NCI-H460 (cell line): ENCODE measurements at places on chromosomes 1 and 21.
A peak's percentile ranks its signal among the peaks of the same experiment; 100 is the strongest.

GRCh38 chr1:162195567-162195966 is 126.1 kb downstream of the NOS1AP start:
- no peak for DNase-seq

DNA sequence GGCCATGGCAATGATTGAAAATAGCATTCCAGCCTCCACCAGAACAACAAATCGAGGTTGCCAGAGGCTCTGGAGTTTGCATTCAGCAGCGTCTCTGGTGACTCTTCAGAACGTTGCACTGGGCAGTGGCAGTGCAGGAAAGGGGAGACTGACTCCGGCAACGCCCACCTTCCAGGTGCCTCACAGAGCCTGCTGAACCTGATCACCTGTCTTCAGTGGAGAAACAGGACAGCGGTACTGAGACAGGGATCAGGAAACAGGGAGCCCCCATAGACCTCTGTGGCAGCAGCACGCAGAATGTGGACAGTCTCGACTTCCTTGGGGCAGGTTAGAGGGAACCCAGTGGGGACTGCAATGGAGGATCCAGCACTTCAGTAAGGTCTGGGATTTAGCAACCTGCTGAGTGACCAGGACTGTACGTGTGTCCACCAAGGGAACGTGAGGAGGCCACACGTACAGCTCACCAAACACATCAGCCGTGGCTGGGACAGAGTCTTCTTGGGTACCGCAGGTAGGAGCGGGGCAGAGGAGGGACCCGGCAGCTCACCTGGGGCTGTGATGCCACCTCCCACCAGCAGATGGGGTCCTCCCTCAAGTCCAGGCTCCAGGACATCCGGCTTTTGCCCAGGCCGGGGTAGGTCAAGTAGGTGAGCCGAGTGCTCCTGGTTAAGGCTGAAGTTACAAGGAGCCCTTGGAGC is 128.6 kb downstream of the PRDM2 start:
- no peak for DNase-seq

DNA sequence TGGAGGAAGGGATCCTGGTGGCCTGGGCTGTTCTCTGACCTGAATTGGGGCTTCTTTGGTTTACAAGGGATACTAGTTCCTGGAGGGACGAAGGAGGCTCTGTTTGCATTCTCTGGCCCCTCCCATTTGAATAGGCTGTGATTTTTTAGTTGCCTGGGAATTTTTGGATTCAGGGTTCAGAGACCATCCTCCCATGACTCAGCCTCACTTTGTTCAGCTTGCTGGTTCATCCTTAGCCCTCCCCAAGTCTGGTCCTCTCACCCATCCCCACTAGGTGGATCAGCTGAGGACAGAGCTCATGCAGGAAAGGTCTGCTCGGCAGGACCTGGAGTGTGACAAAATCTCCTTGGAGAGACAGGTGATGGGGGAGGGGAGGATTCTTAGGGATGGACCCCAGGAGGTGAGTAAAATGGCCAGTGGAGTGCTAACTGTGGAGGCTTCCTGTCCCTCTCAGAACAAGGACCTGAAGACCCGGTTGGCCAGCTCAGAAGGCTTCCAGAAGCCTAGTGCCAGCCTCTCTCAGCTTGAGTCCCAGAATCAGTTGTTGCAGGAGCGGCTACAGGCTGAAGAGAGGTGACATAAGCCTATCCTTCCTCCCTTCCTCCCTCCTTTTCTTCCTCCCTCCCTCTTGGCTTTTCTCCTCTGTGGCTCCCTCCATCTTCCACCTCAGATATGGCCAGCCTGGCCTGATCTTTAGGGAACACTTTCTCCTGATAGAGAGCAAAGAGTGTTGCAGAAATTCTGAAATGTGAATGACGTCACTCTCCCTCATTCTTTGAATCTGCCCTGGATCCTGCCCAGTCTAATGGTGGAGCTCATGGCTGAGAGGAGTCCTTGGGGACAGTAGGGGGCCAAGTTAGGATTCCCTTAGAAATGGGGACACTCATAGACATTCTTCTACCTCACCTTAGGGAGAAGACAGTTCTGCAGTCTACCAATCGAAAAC is 4.5 kb upstream of the TUFT1 start:
- no peak for DNase-seq

GRCh38 chr1:22108339-22109105 is 34.4 kb downstream of the WNT4 start:
- DNase-seq: no peak

DNA sequence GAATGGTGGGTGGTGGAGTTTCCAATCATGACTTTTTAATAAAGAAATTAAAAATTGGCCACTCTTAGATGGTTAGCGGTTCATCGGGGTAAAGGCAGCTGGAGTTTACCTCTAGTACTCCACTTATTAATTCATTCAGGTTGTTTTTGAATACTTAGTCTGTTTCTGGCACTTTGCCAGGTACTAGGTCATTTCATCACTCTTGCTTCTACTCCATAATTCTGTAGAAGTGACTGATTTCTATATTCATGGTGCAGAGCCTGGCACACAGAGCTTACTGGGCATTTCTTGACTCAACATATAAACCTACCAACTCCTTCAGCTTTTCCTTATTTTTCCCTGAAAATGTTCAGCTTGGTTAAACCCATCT is 31.5 kb downstream of the FOXD2 start:
- no peak for DNase-seq

GRCh38 chr1:170685166-170685565 is 21.2 kb downstream of the PRRX1 start:
- no peak for DNase-seq

DNA sequence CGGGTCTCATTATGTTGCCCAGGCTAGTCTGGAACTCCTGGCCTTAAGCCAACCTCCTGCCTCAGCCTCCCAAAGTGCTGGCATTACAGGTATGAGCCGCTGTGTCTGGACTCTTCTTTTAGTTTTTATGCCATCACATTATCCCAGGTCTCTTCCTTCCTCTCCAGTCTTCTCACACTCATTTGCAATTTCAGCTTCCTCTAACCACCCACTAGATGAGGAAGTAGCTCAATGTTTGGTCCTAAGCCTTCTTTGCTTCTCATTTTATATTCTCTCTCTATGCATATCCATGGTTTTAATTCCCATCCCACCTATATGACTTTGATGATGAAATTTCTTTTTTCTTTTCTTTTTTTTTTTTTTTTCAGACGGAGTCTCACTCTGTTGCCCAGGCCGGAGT is 3.1 kb upstream of the ZBTB8A start:
- no peak for DNase-seq

GRCh38 chr1:166119471-166119965 is 47.3 kb downstream of the FAM78B start:
- DNase-seq: no peak

DNA sequence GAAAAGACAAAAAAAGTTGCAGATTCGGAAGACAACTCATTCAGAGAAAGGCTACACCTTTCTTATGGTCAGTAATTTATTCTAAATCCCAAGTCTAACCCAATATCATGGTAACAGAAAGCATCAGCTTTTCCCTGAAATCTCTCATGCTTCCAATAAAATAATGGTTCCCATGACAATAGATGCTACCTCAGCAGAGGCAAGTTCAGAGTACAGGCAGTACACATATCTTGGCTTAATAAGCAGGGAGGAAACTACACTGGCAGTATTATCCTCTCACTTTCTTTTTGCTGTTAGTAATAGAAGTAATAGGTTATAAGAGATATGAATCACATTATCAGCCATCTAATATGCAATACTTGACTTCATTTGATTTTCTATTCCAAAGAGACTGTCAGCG is 137.1 kb downstream of the DPYD start:
- DNase-seq: no peak

- no peak for DNase-seq
Measured at GRCh38 chr1:17307946-17308345, at the start of gene PADI4. PADI4 (plus strand) TSS chr1:17308197; CDS start chr1:17308223, 26 bp downstream.

DNA sequence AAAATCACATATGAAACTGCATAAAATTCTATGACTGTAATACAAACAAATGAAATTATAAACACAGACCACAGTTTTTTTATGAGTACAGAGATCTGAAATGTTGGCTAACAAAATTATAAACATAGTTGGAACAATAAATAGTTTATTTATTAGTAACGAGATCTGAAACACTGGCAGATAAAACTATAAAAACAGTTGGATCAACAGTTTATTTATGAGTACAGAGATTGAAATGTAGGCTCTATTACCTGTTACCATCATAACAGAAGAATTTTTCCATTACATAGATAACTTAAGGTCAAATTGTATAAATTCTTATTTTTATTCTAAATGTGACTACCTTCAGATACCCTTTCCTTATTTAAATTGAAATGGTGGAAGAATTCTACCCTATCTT is 14.5 kb downstream of the EYA3 start:
- no peak for DNase-seq

DNA sequence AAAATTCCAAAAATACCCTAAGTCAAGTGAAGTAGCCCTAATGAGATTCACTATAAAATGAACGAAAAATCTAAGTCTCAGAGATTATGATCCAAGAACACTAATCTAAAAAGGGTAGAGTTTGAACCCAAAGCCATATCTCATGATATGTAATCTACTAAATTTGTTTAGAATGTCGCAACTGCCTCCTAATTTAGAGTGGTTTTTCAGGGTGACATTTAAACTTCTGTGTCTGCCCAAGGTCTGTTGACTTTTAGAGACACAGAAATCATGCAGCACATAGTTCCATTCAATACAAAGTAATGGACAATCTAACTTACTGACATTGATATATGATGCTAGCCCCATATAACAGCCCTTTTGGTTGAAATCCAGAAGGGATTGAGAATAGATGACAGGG is 28.9 kb downstream of the FMO3 start:
- DNase-seq: no peak

- no peak for DNase-seq
Measured at GRCh38 chr1:236978740-236979139, 25.5 kb downstream of the MT1HL1 start.

DNA sequence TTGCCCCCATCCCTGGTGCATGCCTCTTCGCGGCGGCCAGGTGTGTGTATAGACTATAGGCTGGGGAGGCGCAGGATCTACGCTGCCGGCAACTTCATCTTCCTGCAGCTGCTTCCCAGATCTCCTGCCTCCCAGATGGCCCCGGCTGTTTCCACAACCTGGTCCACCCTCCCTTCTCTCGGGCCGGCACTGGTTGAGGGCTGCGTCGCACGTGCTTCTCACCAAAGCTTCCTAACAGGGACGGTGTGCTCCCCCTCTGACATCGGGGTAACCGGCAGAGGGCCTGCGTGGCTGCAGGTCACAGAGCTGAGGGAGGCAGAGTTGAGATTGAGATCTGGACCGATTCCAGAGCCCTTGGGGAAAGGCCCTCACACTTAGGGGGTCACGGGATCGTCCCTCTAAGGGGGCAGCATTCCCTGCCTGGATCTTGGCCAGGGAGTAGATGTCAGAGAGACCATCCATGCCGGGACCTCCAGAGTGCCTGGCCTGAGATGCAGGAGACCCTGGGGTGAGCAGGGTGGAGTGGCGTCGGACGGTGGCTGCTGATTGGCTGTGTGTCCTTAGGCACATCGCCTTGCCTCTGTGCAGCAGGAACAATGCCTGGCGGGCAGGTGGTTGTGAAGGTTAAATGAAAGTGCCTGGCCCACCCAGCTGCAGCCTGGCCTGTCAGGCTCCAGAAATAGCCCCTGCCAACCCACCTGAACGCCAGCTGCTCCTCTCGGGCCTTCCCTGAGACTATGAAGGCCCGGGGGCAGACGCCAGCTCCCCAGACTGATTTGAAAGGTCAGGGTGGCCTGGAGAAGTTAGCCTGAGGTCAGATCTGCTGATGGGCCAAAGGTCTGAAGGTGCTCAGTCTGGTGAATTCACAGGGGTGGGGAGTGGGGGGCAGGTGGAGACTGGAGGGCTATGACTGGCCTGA is 6.1 kb upstream of the MASP2 start:
- no peak for DNase-seq

DNA sequence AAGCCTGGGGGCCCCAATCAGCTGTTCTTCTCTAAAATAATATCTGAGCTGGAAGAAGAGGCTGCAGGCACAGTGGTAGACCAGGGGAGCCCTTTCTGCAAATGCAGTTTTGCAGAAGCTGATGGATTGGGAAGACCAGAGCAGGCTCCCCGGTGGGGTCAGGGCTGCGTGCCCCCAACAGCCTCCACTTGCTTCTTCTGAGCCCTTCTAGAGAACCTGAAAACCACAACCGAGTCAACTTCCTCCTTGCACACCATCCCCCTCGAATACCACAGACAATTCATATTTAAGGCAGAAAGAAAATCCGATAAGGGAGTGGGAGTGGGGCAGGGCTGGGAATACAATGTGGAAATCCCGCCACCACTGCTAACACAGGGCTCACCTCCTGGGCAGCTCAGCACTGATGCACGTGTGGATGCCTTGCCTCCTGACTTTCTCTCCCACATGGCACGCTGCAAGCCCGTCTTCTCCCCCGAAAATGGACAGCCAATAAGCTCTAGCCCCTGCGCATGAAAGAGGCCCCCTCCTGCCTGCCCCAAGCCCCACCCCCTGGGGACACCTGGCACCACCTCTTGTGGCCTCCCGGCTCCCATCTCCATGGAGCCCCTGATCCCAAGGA is 25.4 kb upstream of the ALDH4A1 start:
- DNase-seq: no peak

GRCh38 chr1:245418077-245418476 is 263.3 kb downstream of the KIF26B start:
- DNase-seq: no peak

GRCh38 chr1:232556351-232556750 is 73.6 kb downstream of the SIPA1L2 start:
- DNase-seq: no peak

GRCh38 chr21:28126521-28127174 is 866.0 kb downstream of the LTN1 start:
- no peak for DNase-seq

GRCh38 chr1:203593723-203594122 is 32.9 kb upstream of the ATP2B4 start:
- DNase-seq: peak; percentile 14

- DNase-seq: no peak
Measured at GRCh38 chr1:201637282-201638079, 98.6 kb downstream of the NAV1 start.

DNA sequence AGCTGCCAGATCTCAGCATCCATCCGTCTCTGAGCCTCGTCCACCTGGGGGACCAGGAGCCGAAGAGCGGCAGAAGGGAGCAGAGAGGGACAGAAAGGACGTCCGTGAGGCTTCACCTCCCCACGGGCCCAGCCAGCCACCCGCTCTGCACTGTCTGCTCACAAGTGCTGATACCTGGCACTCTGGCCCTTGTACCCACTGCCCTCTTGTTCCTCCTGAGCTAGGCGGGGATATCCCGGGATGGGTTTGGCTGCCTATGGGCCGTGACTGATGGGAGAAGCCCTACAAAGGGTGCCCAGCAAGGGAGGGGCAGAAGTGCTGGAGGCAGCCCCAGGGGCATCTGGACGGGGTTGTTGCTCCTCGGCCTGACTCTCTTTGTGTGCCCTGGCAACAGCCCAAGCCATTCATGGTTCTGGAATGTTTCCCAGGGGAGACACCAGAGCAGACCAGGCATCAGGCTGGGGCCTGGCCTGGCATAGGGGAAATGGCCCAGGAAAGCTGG is 57.6 kb downstream of the LDLRAD2 start:
- peak; percentile 69 for DNase-seq

DNA sequence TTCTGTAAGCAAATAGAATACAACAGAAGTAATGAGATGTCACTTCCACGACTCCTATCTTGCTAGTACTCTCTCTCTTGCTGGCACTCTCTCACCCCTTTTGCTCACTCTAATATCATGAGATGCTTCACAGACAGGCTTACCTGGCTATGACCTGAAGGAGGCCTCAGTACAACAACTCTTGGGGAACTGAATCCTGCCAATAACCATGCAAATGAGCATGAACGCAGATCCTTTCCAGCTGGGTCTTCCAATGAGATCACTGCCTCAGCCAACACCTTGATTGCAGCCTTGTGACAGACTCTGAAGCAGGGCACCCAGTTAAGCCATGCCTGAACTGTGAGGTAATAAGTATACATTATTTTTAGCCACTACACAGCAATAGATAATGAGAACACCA is 53.1 kb upstream of the ADAR start:
- DNase-seq: no peak

GRCh38 chr1:63466759-63467158 is 56.3 kb downstream of the ITGB3BP start:
- DNase-seq: no peak
